ENCODE measurements at places on chromosomes 3 and 15. TPM values are rescaled to one million over a fixed set of nuclear protein-coding genes. Genes with fewer than 3 reads are reported as not detected.

The FILIP1L gene
- 121 TPM for total RNA-seq

- H3K27ac ChIP-seq: no peak overlapping the region
- peaks cover 21% of the 10 kb centered on the region for H3K4me1 ChIP-seq
- no peak for DNase-seq
- no peak overlapping the region for H3K4me3 ChIP-seq
Observed at GRCh38 chr15:74464216-74464615, 3.3 kb upstream of the UBL7 start.

GRCh38 chr3:112132975-112133448 is at the start of gene GCSAM:
GCSAM (minus strand) TSS chr3:112133248; CDS start chr3:112133120, 128 bp downstream.
- no peaks in the 10 kb centered on the region for H3K36me3 ChIP-seq
- H3K27me3 ChIP-seq: no peaks in the 10 kb centered on the region

The CFAP92 gene
- total RNA-seq: 1.2 TPM

DNA sequence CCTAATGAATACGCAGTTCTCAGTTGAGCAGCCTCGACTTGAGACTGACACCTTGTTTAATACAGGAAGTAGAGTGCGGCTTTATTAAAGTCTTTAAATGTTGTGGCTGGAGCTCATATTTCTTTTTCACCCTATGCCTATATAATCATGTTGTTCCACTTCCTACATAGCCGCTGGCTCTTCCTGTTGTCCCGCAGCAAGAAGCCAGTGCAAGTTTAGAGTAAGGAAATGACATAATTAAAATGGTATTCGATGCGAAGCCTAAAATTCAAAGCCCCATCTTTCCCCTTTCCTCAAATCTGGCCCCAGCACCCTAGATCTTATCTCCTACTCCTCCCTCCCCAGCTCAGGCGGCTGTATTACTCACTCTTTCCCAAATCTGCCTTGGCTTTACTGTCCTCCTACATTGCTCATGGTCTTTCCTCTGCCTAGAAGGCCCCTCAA is 7.5 kb upstream of the PHLDB2 start:
- H3K4me3 ChIP-seq: no peak overlapping the region
- H3K27me3 ChIP-seq: no peaks in the 10 kb centered on the region
- H3K36me3 ChIP-seq: no peaks in the 10 kb centered on the region
- no peak for DNase-seq

The MGA gene
- 38.8 TPM for total RNA-seq

- peaks cover 40% of the 10 kb centered on the region for H3K4me1 ChIP-seq
- H3K27me3 ChIP-seq: no peaks in the 10 kb centered on the region
- no peak for DNase-seq
- peak overlapping the region; percentile 88 for H3K27ac ChIP-seq
- peaks cover 40% of the 10 kb centered on the region for H3K36me3 ChIP-seq
- H3K4me3 ChIP-seq: peak overlapping the region; percentile 77
Observed at GRCh38 chr3:52454938-52455282, 494 bp upstream of the NISCH start.

The FBXW12 gene
- total RNA-seq: not detected

DNA sequence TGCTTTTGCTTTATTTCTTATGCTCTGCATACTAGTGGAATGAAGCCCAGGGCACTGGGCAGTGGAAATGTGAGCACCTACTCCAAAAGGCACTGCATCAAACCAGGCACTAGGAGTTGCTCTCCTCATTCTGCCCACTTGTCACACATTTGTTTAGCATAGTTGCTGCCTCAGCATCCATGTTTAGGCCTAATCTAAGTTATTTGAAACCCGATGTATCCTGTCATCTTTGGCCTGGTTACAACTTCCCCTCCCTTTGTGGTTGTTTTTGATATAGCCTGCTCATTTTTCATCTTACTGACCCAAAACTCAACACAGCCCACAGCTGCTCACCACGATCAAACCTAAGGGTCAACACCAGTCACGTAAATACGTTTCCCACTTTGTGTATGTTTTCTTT is 82.2 kb upstream of the SELENOK start:
- no peaks in the 10 kb centered on the region for H3K4me1 ChIP-seq
- H3K27ac ChIP-seq: no peak overlapping the region
- no peak for DNase-seq
- no peak overlapping the region for H3K4me3 ChIP-seq

DNA sequence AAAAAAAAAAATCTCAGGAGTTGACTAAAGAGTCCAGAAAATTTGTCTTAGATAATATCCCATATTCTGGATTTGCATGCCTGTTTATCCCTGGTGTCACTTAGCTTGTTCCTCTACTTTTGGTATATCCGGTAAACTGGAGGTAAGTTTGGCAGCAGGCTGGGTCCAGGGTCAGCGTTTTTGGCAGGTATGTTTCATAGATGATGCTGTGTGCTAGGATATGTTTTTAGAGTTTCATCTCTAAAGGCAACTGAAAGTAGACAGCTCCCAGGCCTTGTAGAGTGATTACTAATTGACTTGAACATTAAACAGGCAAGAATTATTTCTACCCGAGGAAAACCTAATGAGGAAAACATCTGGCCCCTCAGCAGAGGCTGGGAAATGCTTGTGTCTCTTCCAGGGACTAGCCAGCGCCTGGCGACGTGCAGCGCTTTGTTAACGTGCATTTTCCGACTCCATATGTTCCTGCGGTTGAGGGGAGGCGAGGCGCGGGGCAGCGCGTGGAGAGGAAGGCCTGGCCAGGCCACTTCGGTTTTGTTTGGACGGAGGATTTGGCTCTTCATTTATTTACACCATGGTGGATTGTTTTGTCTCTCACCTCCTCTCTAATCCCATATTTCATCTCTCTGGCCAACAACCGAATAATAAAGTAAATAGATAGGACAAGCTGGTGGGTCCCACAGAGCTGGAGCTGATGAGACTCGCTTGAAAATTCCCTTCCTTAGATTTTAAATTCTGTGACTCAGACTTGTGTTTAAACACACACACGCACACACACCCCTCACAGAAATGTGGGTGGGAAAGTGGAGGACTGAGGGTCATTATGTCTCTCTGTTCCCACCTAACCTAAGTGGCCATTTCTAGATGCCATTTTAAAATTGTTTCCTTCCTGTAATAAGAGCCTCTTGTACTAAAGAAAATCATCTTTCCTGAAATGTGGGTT is 65.3 kb downstream of the ASB7 start:
- no peak for DNase-seq
- H3K36me3 ChIP-seq: no peaks in the 10 kb centered on the region

DNA sequence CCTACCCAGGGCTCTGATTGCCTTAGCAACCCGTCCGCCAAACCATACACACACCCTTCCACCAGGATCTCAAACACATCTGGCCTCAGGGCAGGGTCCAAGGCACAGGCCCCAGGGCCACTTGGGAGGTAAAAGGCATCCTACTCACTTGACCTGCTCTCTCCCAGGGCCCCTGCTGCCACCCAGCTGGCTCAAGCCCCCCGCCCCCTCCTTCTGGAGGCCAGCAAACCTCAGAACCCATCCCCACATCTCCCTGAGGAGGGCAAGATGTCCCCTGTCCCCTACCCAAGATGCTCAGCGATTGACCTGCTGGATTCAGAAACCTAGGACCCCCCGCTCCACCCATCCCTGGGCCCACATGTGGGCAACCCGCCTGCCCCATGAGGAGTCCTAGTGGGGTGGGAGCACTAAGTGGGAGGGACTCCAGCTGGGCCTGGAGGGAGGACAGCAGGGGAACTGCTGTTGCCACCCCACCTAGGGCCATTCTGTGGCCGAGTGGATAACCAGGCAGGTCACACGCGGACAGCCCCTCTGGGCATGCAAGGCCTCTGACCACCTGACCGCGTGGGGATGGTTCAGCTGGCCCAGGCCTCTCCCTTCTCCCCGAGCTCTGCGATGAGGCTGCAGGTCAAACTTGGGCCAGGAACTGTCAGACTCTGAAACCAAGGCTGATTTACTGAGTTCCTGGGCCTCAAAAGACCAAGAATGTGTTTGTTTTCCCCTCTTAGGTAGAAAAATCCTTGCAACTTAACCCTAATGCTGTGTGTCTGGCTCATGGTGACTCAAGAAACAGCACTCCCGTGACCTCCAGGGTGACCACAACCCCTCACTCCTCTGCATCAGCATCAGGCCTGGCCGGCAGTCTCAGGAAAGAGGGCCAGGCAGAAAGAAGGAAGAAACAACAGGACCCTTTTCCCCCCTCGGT is 4.2 kb downstream of the MFGE8 start:
- H3K27ac ChIP-seq: peak overlapping the region; percentile 95
- no peaks in the 10 kb centered on the region for H3K27me3 ChIP-seq
- peaks cover 69% of the 10 kb centered on the region for H3K4me1 ChIP-seq
- H3K4me3 ChIP-seq: peak overlapping the region; percentile 14
- DNase-seq: no peak
- peaks cover 46% of the 10 kb centered on the region for H3K36me3 ChIP-seq

The VPS39 gene
- total RNA-seq: 54.2 TPM

The SHF gene
- total RNA-seq: 4.3 TPM

The DNAH12 gene
- 0.05 TPM for total RNA-seq

The RARRES1 gene
- 99.0 TPM for total RNA-seq

- DNase-seq: no peak
- no peak overlapping the region for H3K4me3 ChIP-seq
- no peaks in the 10 kb centered on the region for H3K36me3 ChIP-seq
- H3K27me3 ChIP-seq: no peaks in the 10 kb centered on the region
- peaks cover 11% of the 10 kb centered on the region for H3K4me1 ChIP-seq
Observed at GRCh38 chr15:80507131-80507530, 102.9 kb downstream of the ARNT2 start.

The SKOR1 gene
- total RNA-seq: 0.32 TPM

- H3K4me3 ChIP-seq: no peak overlapping the region
- H3K27me3 ChIP-seq: no peaks in the 10 kb centered on the region
- no peak for DNase-seq
- H3K36me3 ChIP-seq: no peaks in the 10 kb centered on the region
Observed at GRCh38 chr3:141448606-141449220, 38.1 kb upstream of the RASA2 start.

DNA sequence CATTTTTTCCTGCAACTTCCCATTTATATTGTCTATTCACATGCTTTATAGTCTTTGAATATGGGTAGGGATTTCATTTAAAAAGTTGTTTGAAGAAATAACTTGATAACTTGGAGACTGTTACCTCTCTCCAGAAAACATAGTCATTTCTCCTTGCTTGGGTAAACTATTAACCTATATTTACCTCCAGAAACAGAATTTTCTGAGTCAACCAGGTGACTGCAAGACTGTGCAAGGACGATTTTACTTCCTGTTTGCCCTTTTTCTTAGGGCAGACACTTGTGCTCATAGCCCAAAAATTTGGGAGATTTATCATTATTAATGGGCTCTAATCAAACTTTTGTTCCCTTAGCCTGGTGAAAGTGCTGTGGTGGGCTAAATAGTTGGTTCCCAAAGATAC is 14.3 kb upstream of the MOBP start:
- H3K27me3 ChIP-seq: no peaks in the 10 kb centered on the region
- no peaks in the 10 kb centered on the region for H3K36me3 ChIP-seq
- no peaks in the 10 kb centered on the region for H3K4me1 ChIP-seq
- no peak overlapping the region for H3K27ac ChIP-seq
- H3K4me3 ChIP-seq: no peak overlapping the region

- H3K27ac ChIP-seq: no peak overlapping the region
Observed at GRCh38 chr15:41870689-41871081, 23.2 kb downstream of the SPTBN5 start.

The AMT gene
- total RNA-seq: 28.0 TPM

GRCh38 chr15:51281368-51281967 is 56.9 kb downstream of the CYP19A1 start:
- no peak overlapping the region for H3K4me3 ChIP-seq
- no peaks in the 10 kb centered on the region for H3K4me1 ChIP-seq
- H3K27ac ChIP-seq: peak overlapping the region; percentile 26
- no peaks in the 10 kb centered on the region for H3K27me3 ChIP-seq

DNA sequence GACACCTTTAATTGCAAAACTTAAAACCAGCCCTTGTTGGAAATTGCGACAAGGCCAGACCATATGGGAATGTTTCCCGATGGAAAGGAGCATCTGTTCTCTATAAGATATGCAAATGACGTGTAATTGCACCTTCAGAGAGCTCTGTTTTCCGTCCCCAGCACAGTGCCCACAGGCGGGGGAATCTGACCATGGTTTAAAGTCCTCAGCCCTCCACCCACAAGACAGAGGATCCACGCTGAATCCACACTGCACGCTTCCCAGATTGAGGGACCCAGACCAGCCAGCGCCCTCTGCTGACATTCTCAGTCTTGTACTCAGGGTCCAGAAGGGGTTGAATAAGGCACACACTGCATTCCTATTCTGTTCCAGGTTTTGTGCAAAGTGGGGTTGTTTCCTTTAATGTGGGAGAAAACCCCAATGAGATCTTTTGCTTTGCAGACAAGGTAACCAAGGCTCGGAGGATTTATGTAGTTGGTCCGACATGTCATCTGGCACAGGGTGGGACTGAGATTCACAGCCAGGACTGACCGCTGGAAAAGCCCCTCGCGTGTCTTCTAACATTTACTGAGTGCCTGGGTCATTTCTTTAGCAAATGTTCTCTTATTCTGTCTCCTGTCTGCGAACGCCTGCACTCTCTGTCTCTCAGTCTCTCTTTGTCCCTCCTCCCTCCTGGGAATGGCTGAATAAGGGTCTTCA is 36.8 kb upstream of the KLHL25 start:
- no peaks in the 10 kb centered on the region for H3K27me3 ChIP-seq
- DNase-seq: peak; percentile 66
- H3K4me3 ChIP-seq: no peak overlapping the region

- H3K4me3 ChIP-seq: no peak overlapping the region
- no peaks in the 10 kb centered on the region for H3K4me1 ChIP-seq
- no peaks in the 10 kb centered on the region for H3K36me3 ChIP-seq
- no peak overlapping the region for H3K27ac ChIP-seq
Observed at GRCh38 chr3:118707991-118708390, 326.7 kb downstream of the IGSF11 start.

The LSMEM2 gene
- total RNA-seq: 30.7 TPM

The TBCCD1 gene
- 5.6 TPM for total RNA-seq

- no peaks in the 10 kb centered on the region for H3K27me3 ChIP-seq
- DNase-seq: no peak
- H3K27ac ChIP-seq: no peak overlapping the region
- no peak overlapping the region for H3K4me3 ChIP-seq
- no peaks in the 10 kb centered on the region for H3K36me3 ChIP-seq
Observed at GRCh38 chr3:124907957-124908356, 20.8 kb upstream of the ITGB5 start.

The IFT122 gene
- total RNA-seq: 12.4 TPM

The FOXB1 gene
- total RNA-seq: not detected

- H3K27ac ChIP-seq: no peak overlapping the region
- DNase-seq: no peak
- H3K36me3 ChIP-seq: no peaks in the 10 kb centered on the region
- no peak overlapping the region for H3K4me3 ChIP-seq
Observed at GRCh38 chr15:51842852-51843737, 13.6 kb downstream of the TMOD3 start.

- H3K27me3 ChIP-seq: no peaks in the 10 kb centered on the region
- no peaks in the 10 kb centered on the region for H3K36me3 ChIP-seq
- no peaks in the 10 kb centered on the region for H3K4me1 ChIP-seq
- DNase-seq: no peak
Observed at GRCh38 chr3:185448107-185448506, 50.7 kb downstream of the TMEM41A start.

- peak overlapping the region; percentile 41 for H3K27ac ChIP-seq
- no peaks in the 10 kb centered on the region for H3K36me3 ChIP-seq
- H3K4me3 ChIP-seq: no peak overlapping the region
- no peaks in the 10 kb centered on the region for H3K27me3 ChIP-seq
- DNase-seq: peak; percentile 68
- H3K4me1 ChIP-seq: peaks cover 26% of the 10 kb centered on the region
Observed at GRCh38 chr3:37856381-37856780, 5.3 kb upstream of the CTDSPL start.

The PLEKHO2 gene
- total RNA-seq: 11.5 TPM

The RAB5A gene
- 58.2 TPM for total RNA-seq

All from heart right ventricle (tissue), 16 donors.